ENCODE measurements at places on chromosomes 4 and X. TPM values are rescaled to one million over a fixed set of nuclear protein-coding genes. Genes with fewer than 3 reads are reported as not detected.

Gene HTN3
- polyA plus RNA-seq = not detected

Gene NLGN4X
- polyA plus RNA-seq = 36.0 TPM

Gene CSN1S1
- polyA plus RNA-seq = 0.21 TPM

Gene P2RY4
- not detected for polyA plus RNA-seq

Gene DMP1
- not detected for polyA plus RNA-seq

Gene XAGE2
- not detected for polyA plus RNA-seq

Gene RNF175
- polyA plus RNA-seq = 4.8 TPM

Gene BMX
- not detected for polyA plus RNA-seq

Gene CLCN4
- polyA plus RNA-seq = 1.2 TPM

Gene RTL9
- polyA plus RNA-seq = not detected

- no peaks in the 10 kb centered on the region for H3K36me3 ChIP-seq
- no peak for DNase-seq
- no peaks in the 10 kb centered on the region for H3K27me3 ChIP-seq
- no peak overlapping the region for H3K4me3 ChIP-seq
- H3K27ac ChIP-seq = no peak overlapping the region
Measured at GRCh38 chr4:188942606-188943005, 803.4 kb downstream of the TRIML1 start.

- no peaks in the 10 kb centered on the region for H3K36me3 ChIP-seq
- H3K4me1 ChIP-seq = peaks cover 3% of the 10 kb centered on the region
- no peak overlapping the region for H3K4me3 ChIP-seq
- H3K27ac ChIP-seq = no peak overlapping the region
- no peaks in the 10 kb centered on the region for H3K27me3 ChIP-seq
Measured at GRCh38 chr4:176539091-176539784, 219.5 kb downstream of the SPCS3 start.

GRCh38 chr4:13524504-13525243, 19.6 kb downstream of the NKX3-2 start:
- H3K4me3 ChIP-seq = peak overlapping the region; percentile 48
- H3K27me3 ChIP-seq = peaks cover 100% of the 10 kb centered on the region
- DNase-seq = peak; percentile 77
- H3K27ac ChIP-seq = no peak overlapping the region
- no peaks in the 10 kb centered on the region for H3K36me3 ChIP-seq

GRCh38 chrX:137194164-137194563, 160.4 kb upstream of the GPR101 start:
- no peaks in the 10 kb centered on the region for H3K27me3 ChIP-seq
- no peak overlapping the region for H3K27ac ChIP-seq

DNA sequence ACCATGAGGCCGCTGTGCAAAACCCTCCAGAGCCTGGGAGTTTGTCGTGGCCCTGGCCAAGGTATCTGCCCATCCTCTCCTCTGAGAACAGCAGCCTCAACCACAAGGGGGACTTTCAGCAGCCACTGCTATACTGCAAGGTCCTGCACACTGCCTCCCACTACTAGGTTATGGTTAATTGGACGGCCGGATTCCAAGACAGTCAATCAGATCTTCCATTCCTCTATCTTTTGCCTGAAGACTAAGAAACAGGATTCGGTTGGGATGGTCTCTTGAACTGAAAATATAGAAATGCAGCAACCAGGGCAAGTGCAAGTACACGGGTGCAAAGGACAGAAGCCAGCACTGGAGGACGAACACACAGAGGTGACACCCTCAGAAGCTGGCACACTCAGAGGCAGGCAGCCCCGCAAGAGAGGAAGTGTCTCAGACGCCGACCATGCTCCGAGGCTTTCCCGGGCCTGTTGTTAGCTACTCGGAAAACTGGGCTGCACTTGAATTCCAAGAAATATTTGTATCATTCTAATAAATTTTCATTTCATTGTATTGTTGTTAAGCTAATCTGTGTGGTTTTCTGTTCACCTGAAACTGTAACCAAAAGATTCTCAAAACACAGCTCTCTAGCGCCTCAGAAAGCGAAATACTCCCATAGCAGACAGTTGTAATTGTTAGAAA, 63.3 kb downstream of the AFAP1 start:
- peaks cover 34% of the 10 kb centered on the region for H3K4me1 ChIP-seq
- peak; percentile 58 for DNase-seq
- H3K27ac ChIP-seq = no peak overlapping the region
- no peaks in the 10 kb centered on the region for H3K27me3 ChIP-seq
- no peaks in the 10 kb centered on the region for H3K36me3 ChIP-seq

- no peak overlapping the region for H3K27ac ChIP-seq
- no peak for DNase-seq
- H3K4me1 ChIP-seq = no peaks in the 10 kb centered on the region
- no peaks in the 10 kb centered on the region for H3K27me3 ChIP-seq
- H3K36me3 ChIP-seq = no peaks in the 10 kb centered on the region
Measured at GRCh38 chrX:4830880-4831557, 1117.6 kb upstream of the PRKX start.

DNA sequence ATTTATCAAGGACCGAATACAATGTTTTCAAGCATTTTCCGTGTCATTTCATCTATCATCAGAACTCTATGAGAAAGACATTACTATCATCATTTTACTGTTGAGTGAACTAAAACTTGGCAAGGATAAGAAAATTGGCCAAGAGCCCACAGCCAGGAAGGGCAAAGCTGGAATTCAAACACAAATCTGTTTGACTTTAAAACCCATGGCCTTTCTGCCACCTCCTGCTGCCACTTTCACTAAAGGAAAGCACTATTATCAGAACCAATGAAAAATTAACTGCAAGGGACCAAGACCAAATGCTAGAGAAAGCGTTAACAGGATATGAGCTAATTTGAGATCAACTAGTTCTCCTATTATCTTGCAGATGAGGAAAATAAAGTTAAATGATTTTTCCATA, 2759.2 kb downstream of the ARAP2 start:
- H3K4me1 ChIP-seq = no peaks in the 10 kb centered on the region
- H3K4me3 ChIP-seq = no peak overlapping the region
- no peaks in the 10 kb centered on the region for H3K36me3 ChIP-seq
- DNase-seq = no peak
- H3K27ac ChIP-seq = no peak overlapping the region
- no peaks in the 10 kb centered on the region for H3K27me3 ChIP-seq

DNA sequence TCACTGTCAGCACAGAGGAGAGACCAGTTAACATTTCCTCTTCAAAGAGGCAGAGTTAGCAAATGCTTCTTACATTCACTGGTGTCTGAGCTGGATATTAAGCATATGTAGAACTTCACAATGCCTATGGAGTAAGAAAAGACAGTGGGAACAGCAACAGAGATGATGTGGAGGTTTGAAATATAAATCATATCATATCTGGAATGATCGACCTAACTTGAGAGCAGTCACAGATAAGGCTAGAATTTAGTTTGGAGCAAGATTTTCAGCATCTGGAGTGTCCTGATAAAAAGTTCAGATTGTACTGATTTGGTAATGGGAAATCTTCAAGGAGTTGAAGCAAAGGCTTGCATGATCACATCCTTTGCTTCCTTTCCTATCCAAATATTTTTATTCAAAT, 90.5 kb upstream of the ANKRD50 start:
- DNase-seq = no peak
- H3K27me3 ChIP-seq = no peaks in the 10 kb centered on the region
- peaks cover 11% of the 10 kb centered on the region for H3K4me1 ChIP-seq
- no peak overlapping the region for H3K27ac ChIP-seq
- no peaks in the 10 kb centered on the region for H3K36me3 ChIP-seq

GRCh38 chr4:143281507-143282190, 55.0 kb upstream of the GAB1 start:
- no peak overlapping the region for H3K4me3 ChIP-seq
- H3K27me3 ChIP-seq = no peaks in the 10 kb centered on the region
- H3K36me3 ChIP-seq = no peaks in the 10 kb centered on the region
- no peak overlapping the region for H3K27ac ChIP-seq
- H3K4me1 ChIP-seq = peaks cover 5% of the 10 kb centered on the region
- no peak for DNase-seq

DNA sequence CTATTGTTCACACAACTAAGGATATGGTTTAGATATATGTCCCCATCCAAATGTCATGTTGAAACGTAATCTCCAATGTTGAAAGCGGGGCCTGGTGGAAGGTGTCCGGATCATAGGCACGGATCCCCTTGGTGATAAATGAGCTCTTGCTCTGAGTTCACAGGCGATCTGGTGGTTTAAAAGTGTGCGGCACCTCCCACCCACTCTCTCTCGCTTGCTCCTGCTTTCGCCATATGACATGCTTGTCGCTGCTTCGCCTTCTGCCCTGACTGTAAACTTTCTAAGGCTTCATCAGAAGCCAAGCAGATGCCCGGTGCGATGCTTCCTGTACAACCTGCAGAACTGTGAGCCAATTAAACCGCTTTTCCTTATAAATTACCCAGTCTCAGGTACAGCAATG, 128.5 kb downstream of the NFKB1 start:
- H3K36me3 ChIP-seq = peaks cover 6% of the 10 kb centered on the region
- H3K4me3 ChIP-seq = no peak overlapping the region
- no peaks in the 10 kb centered on the region for H3K27me3 ChIP-seq
- H3K4me1 ChIP-seq = peaks cover 4% of the 10 kb centered on the region

DNA sequence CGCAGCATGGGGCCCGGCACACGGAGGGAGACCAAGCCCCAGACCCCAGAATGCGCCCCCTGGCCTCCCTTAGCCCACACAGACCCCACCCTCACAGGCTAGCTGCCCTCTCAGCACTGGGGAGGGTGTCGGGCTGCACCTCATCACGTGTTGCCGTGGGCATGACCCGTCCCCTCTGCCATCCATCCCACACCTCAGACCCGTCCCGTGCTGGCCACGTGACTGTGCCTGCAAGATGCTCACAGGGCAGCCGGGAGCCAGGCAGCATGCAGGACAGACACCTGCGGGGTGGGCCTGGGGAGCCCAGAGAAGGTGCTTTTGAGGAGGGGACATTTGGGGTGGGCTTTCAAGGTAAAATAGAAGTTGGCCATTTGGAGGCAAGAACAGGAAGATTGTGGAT, 4.8 kb downstream of the MSANTD1 start:
- no peak overlapping the region for H3K4me3 ChIP-seq
- no peaks in the 10 kb centered on the region for H3K4me1 ChIP-seq
- DNase-seq = no peak
- no peaks in the 10 kb centered on the region for H3K36me3 ChIP-seq

- H3K27me3 ChIP-seq = no peaks in the 10 kb centered on the region
- H3K36me3 ChIP-seq = no peaks in the 10 kb centered on the region
- H3K4me3 ChIP-seq = no peak overlapping the region
- H3K27ac ChIP-seq = no peak overlapping the region
- no peaks in the 10 kb centered on the region for H3K4me1 ChIP-seq
Measured at GRCh38 chrX:149021159-149021558, 483.9 kb downstream of the IDS start.

DNA sequence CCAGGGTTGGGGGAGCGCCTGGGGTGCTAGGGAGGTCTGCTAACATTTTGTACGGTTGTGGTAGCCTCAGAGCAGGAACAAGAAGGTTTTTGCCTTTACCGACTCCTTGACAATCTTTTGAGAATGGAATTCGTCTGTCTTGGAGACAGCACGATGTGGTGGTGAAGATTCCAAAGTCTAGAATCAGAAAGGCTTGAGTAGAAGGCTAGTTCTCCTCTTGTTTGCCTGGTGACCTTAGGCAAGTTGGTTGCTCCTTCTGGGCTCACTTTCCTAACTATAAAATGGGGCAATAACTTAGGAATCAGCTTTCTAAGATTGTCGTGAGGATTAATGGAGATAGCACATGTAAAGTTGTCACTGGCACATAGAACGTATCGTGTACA, 741 bp downstream of the FAM47E start:
- H3K4me1 ChIP-seq = peaks cover 16% of the 10 kb centered on the region
- no peaks in the 10 kb centered on the region for H3K36me3 ChIP-seq
- H3K4me3 ChIP-seq = peak overlapping the region; percentile 54

- H3K4me1 ChIP-seq = 0 out of 2 replicates have a peak, but pooled peaks cover 3% of the 10 kb centered on the region
- no peak overlapping the region for H3K27ac ChIP-seq
- no peak overlapping the region for H3K4me3 ChIP-seq
- H3K36me3 ChIP-seq = no peaks in the 10 kb centered on the region
- DNase-seq = no peak
Measured at GRCh38 chr4:114875630-114876029, 237.8 kb downstream of the NDST4 start.

All from GM23338 (cell line).